GM06990 (cell line): ENCODE measurements at places on chromosomes 11 and 22.

DNA sequence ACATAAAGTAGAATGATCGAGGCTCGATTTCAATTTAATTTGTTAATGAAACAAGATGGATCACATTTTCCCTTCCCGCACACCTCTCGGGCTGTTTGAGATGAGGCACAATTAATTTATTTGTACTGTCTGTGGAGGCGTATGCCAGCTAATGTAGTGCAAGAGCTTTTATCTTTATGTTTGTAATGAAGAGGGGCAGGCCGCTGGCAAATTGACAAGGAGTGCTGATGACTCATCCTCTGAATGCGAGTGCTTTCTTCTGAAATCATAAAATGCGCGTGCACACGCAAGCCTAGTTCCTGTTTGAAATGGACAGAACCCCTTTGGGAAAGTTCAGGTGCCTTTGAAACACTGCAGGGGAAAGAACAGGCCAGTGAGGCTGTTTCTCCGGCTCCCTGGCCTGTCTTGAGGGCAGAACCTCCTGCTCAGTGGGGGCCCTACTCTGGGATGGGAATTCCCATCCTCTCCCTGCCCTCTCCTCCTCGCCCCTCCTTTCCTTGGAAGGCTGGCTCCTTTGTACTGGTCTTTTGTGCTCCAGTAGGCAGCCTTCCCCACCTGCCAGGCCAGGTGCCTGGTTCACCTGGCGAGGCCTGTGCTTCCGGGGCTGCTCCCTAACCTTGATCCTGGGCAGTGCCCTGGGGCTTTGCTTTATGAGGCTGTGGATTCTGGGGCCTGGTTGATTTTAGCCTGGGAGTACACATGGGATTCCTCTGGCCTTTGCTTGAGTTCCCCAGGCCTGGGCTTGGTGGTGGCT lies 50.3 kb downstream of the TEAD1 start:
- DNase-seq: no peak

DNA sequence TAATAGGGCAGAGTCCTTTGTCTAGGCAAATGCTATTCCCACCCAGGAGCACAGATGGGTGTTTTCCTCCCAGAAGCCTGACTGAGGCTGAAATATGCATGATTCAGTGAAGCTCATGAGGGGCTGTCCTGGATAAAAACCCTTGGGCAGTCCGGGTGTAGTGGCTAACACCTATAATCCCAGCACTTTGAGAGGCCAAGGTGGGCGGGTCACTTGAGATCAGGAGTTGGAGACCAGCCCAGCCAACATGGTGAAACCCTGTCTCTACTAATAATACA lies 48.6 kb upstream of the LMO2 start:
- no peak for DNase-seq

- no peak for DNase-seq
These were observed 10.6 kb downstream of the MUC5B start for GRCh38 chr11:1233351-1234053.

- no peak for DNase-seq
These were observed 38.2 kb downstream of the AP2A2 start for GRCh38 chr11:963852-964251.

DNA sequence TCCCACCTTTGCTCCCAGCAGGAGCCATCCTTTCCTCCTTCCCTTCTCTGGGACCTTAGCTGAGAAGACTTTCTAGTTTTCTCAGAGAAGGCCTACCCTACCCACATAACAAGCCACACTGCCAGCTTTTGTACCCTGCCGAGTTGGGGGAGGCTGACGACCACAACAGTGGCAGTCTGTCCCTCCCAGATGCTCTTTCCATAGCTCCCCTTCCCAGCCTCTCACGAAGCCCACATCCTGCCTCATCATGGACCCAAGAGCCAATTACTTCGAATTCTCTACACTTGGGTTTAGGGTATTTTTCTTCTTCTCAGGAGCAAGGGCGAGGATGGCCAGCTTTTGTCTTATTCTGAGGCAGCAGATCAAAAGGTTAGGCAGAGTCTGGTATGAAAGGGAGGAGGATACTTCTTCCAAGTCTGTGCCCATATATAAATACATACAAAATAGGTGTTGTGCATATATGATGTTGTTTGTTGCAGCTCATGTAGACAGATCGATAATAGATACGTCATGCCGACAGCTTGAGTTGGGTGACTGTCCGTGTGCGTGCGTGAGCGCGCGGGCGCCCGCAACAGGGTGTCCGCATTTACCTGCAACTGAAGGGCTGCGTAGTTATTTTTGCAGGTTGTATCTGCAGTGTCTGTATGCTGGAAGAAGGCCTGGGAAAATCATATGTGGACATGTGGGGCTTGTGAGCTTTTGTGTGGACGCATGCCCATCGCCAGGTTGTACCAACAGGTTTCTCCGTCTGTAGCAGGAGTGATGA lies 846 bp upstream of the NRGN start:
- DNase-seq: no peak

- DNase-seq: no peak
These were observed 1.2 kb downstream of the FOLR2 start for GRCh38 chr11:72217841-72218240.

DNA sequence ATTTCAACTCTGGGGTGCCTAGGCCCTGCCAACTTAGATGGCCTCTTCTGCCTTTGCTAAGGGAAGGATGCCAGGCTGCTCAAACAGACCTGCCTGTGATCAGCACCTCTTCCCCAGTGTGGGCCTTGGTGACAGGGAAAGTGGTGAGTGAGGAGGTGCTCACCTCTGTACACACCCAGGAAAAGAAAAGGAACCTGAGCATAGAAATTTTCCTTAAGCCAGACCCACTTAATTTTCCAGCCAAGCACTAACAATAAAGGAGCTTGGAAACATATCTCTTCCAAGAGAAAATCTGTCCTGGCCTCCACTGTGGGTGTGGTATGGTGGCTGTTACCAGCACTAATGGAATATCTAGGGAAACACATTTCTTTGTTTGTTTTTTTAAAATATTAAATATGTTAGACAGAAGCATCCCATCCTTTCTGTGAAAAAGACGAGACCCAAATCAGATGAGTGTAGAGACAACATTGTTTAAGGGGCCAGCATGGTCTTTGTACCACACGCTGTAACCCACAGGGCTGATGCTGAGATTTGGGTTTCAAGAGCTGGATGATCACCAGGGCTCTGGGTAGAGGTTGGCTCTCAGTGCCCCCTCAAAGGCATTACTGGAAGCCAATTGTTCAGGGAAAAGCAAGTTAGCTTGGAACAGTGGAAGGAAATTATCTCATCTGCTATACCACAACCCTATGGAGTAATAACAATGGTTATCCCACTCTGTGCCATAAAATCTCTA lies 472.2 kb downstream of the INSC start:
- no peak for DNase-seq

- no peak for DNase-seq
These were observed 54.3 kb upstream of the MUC15 start for GRCh38 chr11:26626346-26626745.

- DNase-seq: no peak
These were observed 236.7 kb downstream of the TTC28 start for GRCh38 chr22:28442711-28443525.

DNA sequence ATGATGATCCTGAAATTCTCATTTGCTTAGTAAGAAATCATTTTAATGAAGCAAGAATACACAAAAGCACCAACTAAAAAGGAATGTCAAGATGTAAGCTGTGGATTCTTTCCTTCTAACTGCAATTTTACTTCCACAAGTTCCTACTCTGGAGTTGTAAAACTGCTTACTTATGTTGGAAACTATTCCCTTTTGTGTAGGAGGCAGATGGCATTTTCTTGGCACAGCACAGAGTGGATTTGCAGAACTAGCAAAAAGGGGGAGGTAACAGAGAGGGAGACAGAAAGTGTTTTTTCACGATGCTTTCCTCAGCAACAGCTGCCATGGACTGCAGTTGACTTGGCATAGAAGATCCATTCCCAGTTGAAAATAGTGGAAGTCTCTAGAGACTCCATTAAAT lies 1112.0 kb upstream of the RAG2 start:
- no peak for DNase-seq

GRCh38 chr11:118224511-118225188 lies at the start of gene JAML:
Gene JAML (minus strand): TSS chr11:118225011. CDS start chr11:118214866, 10,145 bp downstream.
- no peak for DNase-seq

GRCh38 chr11:111814557-111815320 lies 48.5 kb upstream of the PPP2R1B start:
- DNase-seq: no peak

- no peak for DNase-seq
These were observed 796 bp upstream of the YIF1A start for GRCh38 chr11:66289548-66290329.

GRCh38 chr22:20383538-20383937 lies 10.4 kb upstream of the ZNF74 start:
- DNase-seq: no peak

DNA sequence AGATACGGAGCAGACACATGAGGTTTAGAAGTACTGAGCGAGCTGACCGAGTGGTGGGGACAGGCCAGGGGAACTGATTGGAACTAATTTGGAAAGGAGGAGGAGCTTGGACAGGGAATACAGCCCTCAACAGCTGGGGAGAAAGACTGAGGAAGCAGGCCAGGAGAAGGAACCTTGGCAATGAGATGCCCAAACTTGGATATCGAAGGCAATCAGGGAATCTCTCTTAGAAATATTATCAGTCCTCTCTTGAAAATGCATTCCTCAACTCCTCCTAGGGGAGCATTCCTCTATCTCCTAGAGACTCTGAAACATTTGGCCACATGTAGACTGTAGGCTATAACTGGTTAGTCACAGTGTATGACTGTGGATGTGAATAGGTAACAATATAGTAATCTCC lies 284.6 kb downstream of the GUCY1A2 start:
- no peak for DNase-seq

DNA sequence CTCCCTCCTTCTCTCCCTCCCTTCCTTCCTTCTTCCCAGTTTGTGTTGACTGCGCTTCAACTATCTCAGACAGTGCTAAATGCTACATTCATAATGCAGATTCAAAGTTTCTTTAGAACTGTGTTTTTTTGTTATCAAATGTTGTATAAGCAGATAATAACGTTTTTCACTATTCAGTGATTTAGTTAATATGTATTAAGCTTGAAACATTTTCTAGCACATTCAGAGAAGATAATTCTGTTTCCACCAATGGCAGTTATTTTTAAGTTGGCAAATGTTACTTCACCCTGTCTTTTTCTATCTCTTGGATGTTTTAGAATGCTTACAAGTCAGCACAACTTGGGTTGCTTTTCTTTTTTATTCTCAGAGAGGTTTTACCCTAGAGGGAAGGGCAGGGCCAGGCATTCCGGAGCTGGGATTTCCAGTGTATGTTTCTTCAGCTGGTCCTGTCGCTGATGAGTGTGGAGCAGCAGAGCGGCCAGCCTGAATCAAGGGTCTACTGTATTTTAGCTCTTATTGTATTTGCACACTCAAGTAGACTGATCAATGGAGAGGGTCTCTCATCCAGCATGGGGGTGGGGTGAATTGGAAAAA lies 162.3 kb upstream of the ARHGAP20 start:
- DNase-seq: no peak

DNA sequence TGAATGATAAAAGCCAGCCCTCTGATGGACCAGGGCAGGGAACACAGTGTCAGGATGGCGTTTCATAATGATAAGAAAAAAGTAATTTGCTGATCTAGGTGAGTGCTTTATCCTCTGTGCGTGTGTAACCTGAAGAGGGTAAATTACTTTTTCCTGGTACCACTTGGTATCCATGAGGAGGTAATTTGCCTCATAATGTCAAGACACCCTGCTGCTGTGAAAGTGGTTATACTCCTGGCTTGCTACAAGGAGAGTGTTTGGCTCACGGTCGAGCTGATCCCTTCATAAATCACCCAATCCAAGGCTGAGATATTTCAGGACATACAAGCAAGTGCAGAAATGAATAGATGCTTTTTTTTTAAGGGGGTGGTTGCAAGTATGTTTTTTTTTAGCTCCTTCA lies 207.2 kb upstream of the PGR start:
- no peak for DNase-seq

DNA sequence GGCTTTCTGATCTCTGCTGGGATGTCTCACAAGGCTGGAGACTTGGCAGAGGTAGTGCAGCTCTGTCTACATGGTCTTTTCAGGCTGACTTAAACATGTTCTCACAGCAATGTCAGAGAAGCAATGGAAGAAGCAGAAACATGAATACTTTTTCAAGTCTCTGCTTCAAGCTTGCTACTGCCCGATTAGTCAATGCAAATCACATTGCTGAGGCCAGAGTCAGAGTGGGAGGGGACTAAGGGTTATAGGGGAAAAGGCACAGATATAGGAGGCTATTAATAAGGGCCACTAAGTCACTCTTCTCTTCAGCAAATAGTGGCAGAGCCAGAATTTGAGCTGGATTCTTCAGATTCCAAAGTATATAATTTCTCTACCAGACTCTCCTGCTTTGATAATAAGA lies 390.5 kb downstream of the TMEM135 start:
- no peak for DNase-seq

GRCh38 chr11:119373921-119374631 lies 7.4 kb downstream of the USP2 start:
- DNase-seq: no peak

DNA sequence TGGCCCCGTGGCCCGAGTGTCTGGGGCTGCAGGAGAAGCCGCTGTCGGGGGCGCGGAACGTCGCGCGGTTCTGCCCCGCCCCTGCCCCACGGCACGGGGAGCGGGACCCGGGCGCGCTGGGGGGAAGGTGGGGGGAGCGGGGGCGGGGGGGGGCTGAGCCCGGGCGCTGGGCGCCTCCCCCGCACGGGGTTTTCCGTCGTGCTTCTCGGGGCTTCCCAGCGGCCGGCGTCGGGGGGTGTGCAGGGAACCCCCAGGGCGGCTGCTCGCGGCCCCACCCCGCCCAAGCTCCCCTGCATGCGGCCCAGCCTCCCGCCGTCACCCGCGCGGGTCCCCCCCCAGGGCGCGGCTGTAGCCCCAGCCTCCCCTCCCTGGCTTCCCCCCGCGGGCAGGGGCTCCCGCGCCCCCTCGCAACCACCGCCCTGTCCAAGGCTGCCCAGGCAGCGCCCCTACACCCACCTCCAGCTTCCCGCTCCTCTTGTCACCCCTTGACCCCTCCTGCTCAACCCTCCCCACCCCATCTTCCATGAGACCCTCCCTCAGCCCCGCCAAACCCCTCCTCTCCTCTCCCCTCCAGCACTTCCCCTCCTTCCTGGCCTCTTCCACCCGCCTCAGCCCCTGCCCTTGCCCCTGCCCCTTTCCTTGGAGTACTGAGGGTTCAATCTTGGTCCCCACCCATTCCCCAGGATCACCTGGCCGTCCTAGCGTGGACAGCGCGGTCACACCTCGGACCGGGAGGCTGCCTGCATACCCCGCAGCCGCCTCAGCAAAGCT lies 1.7 kb downstream of the IL17REL start:
- DNase-seq: peak; percentile 76

- DNase-seq: no peak
These were observed 133.2 kb downstream of the FAT3 start for GRCh38 chr11:92357841-92358240.
